Femur (tissue), 1 donor: ENCODE measurements at places on chromosomes 2 and 18.

DNA sequence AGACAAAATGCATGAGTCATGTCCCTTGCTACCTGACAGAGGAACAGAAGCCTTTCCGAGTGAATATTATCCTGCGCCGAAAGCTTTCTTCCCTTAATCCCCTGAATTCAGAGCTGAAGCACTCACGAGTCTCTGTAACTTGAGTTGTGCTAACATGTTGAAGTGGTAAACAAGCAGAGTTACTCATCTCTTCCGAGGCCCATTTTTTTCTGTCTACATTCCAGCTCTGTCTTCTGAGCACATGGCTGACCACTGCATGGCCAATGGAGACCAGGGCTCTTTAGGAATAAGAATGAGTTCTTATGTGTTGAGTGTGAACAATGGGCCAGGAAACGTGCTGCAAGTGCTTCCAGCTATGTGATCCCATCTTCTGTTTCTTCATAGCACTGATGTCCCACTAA, 73.1 kb upstream of the PID1 start:
- no peak for DNase-seq

DNA sequence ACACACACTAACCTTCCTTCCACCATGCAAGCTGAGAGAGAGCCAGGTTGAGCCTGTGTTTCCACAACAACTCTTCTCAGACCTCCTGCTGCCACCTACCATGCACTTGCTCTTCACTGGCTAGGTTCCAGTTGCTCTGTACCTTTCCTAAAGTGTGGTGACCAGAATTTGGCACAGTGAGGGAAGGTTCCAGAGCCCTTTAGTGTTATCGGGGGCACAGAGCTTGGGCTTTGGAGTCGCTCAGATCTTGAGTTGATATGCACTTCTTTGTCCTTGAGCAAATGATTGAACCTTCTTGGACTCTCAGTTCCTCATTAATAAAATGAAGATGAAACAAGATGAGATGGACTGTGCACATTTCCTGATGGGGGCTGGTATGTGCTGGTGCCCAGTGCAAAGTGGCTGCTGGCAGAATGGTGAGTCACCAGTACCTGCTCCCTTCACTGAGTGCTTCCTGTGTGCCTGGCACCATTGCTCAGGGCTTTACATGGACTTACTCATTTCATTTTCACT, 47.1 kb downstream of the NEDD4L start:
- no peak for DNase-seq

GRCh38 chr18:79512461-79513380, 117.0 kb downstream of the NFATC1 start:
- DNase-seq: peak; percentile 22

DNA sequence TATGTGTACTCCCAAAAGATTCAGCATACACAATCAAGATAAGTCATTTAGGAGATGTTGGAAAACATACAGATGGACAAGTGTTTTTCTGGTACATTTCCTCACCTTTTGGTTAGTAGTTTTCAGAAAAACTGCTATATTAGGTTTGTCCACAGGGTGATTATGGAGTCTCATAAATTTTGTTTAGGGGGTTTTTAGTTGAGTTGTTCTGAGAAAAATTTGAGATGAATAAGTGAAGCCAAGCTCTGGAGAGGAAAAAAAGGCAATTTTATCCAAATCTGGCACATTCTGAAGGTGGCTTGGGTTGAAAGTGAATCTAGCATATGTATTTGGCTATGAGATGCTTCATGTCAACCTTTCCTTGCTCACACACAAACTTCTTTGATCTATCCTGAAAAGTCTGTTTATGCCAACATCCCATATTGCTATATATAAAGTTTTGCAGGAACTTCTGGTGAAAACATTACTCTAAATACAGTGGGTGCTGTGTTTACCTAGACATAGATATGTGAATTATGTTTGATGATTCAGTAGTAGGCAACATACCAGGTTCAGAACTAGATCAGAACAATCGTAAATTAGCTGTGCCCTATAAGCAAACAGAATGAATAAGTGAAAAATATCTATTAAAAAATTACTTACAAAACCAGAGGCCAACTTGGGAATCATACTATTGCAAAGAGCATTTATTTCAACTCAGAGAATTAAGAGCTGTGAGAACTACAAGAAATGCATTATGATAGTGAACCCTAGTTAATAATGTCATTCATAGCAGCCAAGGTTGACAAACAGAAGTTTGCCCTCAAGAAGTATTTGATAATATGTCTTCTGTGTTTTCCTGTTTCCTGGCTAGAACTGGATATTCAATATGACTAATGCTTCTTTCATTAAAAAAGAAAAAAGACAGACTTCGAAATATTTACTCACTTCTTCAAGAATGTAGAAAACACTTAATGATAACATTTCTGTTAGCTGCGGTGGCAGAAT, 552.0 kb downstream of the IRS1 start:
- no peak for DNase-seq

- no peak for DNase-seq
Measured at GRCh38 chr18:79548621-79548985, 131.0 kb upstream of the CTDP1 start.

DNA sequence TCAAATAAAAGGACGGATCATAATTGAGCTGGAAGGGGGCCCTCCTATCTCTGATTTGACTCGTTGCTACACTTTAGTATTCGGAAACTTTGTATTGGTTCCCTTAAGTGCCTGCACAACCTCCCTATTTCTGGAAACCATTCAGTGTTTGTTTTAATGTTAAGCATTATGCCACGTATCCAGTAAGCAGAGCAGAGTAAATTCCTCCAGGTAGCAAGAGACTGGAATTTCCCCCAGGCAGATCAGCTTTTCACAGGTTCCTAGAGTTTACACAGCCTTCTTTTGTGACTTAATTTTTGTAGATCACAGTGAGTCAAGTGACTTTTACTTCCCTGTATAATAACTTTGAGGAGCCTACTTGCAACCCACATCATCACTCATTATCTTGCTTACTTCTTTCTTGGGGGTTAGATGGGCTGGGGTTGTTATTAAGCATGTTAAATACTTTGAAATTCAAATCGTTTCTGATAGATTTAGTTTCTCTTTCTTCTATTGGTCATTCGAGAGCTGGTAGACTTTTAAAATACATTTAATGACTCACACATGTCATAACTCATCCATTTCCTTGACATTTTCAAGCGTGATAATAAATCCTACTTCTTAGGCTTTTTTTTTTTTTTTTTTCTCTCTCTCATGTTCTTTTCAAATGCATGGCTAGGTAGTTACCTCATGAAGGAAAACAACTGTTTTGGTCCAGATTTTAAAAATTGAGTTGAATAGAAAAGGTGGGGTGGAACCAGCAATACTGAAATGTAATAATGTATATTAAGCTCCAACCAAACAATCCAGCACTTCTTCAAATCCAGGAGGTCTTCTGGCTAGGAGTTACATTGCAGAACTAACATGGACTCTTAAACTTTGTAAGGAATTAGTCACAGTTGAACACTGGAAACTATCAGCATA, 219.3 kb downstream of the NEDD4L start:
- DNase-seq: no peak

- DNase-seq: peak; percentile 44
Measured at GRCh38 chr2:162073888-162074631, at the start of gene DPP4. DPP4 (minus strand) TSS chr2:162074215; CDS start chr2:162073981, 234 bp downstream.

DNA sequence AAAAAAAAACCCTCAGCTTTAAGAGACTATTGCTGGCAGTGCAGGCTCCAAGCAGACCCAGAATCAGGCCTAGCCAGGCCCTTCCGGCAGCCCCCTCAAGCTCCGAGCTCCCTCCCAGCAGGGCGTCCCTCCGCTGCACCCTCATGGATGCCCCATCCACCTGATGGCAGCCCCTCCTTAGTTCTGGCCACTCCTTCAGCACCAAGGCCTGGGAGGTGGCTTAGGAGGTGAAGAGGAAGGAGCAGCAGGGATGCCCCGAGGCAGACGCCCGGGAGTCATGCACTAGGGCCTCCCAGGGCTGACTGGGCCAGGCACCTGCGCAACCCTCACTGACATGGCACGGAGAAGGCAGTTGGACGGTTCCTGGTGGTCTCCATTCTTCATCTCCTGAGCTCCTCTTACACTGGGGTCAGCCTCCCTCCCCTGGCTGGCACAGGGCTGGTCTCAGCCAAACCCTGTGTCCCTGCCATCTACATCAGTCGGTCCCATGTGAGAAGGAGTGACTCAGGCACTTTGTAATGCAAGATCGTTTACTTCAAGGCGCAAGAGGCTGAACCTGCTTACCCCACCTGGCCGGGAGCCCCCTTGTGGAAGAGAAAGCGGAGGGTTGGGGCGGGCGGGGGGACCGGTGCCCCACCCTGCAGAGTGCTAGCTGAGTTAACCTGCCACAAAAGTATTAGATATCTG, 53.5 kb upstream of the ID2 start:
- no peak for DNase-seq
